ENCODE measurements at places on chromosomes 2 and 18.

GRCh38 chr18:68679528-68679927 is 35.4 kb downstream of the TMX3 start:
- DNase-seq: no peak

GRCh38 chr2:22350621-22351020 is 1034.4 kb upstream of the KLHL29 start:
- no peak for DNase-seq

DNA sequence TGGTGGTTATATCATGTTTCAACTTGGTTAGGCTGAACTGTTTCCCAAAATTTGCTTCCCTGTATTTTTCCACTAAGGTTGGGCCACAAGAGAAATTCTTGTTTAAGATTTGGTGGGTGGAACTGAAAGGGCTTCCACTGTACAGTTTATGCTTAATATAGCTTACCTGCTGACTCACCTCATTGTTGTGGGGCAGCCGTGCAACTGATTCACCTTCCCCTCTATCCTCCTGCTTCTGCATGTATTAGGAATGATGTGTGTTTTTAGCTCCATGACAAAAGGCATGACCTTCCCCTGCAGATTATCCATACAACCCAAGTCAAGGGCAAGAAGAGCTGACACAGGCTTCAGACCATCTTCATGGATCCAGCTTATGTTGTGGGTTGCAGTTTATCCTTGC is 98.4 kb upstream of the GULP1 start:
- DNase-seq: no peak

- no peak for DNase-seq
Observed at GRCh38 chr18:57989536-57989935, 54.5 kb upstream of the NEDD4L start.

DNA sequence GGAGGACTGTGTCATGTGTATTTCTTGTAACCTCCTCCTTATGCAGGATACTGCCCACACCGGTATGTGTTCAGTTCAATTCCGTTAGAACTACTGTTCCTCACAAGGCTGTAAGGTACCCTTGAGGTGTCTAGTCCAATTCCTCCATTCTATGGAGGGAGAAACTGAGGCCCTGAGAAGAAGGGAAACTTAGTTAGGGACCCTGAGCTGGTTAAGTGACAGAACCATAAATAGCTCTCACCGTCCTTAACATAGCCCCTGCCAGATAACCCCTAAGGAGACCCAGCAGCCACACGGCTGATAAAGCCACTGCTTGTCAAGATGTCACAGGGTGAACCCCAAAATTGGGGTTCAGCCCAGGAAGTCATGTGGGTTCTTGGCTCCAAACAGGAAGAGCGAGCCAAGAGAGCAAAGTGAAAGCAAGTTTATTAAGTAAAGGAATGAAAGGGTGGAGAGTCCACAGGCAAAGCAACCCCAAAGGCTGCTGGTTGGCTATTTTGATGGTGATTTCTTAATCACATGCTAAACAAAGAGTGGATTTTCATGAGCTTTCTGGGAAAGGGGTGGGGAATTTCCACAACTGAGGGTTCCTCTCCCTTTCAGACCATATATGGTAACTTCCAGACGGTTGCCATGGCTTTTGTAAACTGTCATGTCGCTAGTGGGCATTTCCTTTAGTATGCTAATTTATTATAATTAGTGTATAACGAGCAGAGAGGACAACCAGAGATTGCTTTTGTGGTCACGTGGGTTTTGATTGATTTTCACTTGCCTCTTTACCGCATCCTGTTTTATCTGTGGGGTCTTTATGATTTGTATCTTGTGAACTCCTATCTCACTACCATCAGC is 83.4 kb upstream of the RTN4 start:
- DNase-seq: peak; percentile 86

DNA sequence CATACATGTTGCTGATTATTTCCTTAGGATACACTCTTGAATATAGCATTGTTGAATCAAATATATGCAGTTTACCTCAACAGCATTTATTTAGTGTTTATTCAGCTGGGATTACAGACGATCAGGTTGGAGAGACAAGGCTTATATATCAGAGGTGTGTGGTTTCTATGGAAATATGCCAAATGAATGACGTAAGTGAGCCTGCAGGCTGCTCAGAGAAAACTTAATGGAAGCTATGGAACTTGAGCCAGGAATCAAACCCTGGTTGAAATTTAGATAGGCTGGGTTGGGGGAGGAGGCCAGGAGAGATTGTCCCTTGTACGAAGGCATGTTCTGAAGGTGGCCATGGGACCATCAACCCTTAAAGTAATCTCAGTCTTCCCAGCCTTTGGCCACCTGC is 79.5 kb downstream of the INPP4A start:
- DNase-seq: no peak

Data from NAMALWA (cell line).